ENCODE measurements at places on chromosomes 16 and 17.

DNA sequence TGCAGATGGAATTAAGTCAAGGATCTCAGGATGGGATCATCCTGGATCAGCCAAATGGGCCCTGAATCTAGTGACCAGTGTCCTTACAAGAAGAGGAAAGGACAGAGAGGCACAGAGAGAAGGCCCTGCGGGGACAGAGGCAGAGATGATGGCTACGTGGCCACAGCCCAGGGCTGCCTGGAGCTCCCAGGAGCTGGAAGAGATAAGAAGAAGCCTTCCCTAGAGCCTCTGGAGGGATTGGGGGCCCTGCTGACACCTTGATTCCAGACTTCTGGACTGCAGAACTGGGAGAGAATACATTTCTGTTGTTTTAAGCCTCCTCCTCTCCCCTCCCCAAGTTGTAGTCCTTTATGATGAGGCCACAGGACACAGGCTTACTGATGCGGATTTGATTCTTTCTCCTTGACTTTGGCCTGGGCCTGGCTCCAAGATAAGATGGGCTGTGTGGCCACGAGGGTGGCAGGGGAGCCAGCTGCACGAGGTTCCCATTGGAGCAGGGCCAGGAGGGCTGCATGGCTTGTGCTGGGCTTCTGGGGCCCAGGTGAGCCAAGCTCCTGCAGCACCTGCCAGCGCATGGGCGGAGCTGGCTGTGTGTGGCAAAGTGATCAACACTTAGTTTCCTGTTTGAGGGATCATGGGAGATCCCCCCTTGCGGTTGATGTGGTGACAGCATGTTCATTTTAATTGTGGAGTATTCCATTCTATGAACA, 146.1 kb downstream of the IRF8 start:
- DNase-seq, result no peak

GRCh38 chr17:62140836-62141235, 75.8 kb upstream of the MED13 start:
- no peak for DNase-seq

GRCh38 chr17:57720386-57721035, 24.6 kb downstream of the CCDC182 start:
- DNase-seq, result no peak

DNA sequence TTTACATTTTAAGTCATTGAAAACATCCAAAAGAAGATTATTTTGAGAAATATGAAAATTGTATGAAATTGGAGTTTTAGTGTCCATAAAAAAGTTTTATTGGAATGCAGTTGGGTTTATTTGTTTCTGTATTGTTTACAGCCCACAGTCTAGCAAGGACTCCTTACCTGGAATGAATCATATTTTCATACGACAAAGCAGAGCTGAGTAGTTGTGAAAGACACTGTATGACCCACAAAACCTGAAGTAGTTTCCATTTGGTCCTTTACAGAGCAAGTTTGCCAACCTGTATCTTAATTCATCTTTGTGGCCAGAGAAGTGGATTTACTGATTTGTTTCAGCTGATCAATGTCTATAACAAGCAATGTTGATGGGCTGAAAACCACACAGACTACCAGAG, 10.3 kb downstream of the CCL18 start:
- DNase-seq, result no peak
